T-helper 2 cell (primary cell): ENCODE measurements at places on chromosomes 2 and 18.
A peak's percentile ranks its signal among the peaks of the same experiment; 100 is the strongest.

DNA sequence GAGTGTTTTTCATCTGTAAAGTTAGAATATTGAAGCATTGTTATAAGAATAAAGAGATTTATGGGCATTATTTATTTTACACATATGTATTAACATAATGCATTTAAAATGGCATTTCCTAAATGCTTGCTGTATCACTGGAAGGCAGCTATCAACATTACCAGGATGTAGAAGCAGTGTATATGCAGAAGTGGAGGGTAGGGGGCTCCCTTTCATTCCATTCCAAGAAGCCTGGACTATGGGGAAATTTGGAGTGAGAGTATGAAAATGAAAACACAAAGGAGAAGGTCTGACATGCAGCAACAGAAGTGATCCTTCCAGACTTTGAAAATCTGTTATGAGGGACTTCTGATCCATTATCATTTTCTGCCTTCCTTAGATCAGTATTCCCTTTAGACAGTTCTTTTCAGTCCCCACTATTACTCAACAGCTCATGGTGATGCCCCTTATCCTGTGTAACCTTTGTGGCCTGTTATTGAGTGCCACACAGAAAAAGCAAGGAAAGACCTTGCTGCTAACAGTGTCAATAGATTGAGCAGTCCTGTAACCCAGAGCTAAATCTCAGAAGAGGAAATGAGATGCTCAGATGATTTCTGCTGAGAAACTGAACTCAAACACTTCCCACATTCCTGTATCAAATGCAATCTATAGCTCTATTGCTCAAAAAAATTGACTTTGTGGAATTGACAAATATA lies 216.6 kb downstream of the HNMT start:
- no peak for DNase-seq

- DNase-seq = peak; percentile 40
Observed at GRCh38 chr18:9475643-9476591, 604 bp downstream of the RALBP1 start.

- no peak for DNase-seq
Observed at GRCh38 chr2:143223556-143223955, 94.3 kb downstream of the ARHGAP15 start.

GRCh38 chr18:32851936-32852335 lies 79.1 kb upstream of the KLHL14 start:
- DNase-seq = no peak

- no peak for DNase-seq
Observed at GRCh38 chr2:181779288-181780021, 99.1 kb upstream of the NEUROD1 start.

- DNase-seq = no peak
Observed at GRCh38 chr2:60553495-60554073, at the start of gene BCL11A. Gene BCL11A, minus strand, starts transcription at chr2:60553654. Its CDS starts 384 bp downstream, at chr2:60553270.

- DNase-seq = no peak
Observed at GRCh38 chr2:181483211-181483610, 26.0 kb downstream of the ITGA4 start.

- DNase-seq = no peak
Observed at GRCh38 chr18:22883179-22883578, 49.9 kb upstream of the RBBP8 start.

DNA sequence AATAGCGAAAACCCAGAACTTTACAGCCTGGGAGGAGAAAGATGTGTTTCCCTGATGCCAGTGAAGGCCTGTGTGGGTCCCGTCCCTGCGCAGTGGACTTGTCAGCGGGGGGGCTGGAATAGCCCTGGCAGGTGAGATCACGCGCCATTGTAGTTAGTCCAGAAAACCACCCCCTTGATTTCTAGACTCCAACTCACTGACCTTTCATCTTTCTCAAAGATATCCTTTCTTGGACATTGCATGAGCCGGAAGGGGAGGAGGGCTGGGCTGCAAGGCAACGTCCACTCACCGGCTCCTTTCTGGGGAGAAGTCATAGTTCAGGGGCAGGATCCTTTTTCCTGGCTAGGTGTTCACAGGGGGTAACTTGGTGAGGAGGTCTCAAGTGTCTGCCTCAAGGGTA lies 22.3 kb upstream of the ASAP2 start:
- DNase-seq = no peak

DNA sequence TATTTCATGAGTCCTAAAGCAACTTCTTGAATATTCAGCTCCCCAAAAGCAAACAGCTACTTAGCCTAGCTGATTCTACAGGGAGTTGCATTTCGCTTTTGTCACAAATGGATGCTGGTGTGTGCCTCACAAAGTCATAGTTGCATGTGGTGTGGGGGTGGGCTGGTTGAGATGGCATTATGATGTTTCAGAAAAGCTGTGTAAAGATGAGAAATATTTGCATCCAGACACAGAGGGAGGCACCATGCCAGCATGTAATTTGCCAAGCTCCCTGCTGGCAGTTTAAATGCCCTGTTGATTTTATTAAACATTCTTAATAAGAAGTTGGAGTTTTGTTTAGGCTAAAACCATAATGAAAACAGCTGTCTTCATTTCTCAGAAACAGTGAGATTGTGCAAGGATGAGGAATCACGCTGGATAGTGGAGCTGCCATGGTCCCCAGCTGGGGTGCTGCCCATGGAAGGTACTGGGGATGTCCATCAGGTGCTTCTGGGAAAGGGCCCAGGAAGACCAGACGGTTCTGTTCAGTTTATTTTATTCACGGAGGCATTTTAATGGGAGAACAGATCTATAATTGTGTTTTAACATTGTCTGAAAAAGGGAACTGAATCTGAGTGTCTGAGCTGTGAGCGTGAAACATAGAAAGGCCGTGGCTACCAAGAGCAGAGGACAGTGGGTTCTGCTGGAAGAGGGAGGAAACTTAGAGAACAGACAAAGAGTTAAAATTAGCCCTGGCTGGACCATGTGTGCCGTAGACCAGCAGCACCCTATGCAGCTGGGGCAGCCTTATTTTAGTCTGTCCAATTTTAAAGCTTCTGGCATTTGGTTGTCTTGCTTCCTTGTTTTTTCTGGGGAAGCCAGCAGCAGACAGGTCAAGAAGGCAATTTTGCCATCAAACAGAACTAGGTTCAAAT lies 177.1 kb downstream of the FAM210A start:
- no peak for DNase-seq

DNA sequence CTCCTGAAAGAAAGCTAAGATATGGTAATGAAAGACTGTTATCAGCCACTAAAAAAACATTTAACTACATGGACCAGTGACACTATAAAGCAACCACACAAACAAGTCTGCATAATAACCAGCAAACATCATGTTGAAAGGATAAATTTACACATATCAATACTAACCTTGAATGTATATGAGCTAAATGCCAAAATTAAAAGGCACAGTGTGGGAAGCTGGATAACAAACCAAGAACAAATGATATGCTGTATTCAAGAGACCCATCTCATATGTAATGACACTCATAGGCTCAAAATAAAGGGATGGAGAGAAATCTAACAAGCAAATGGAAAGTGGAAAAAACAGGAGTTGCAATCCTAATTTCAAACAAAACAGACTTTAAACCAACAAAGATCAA lies 213.1 kb upstream of the CDH2 start:
- no peak for DNase-seq
